ENCODE measurements at places on chromosomes 11 and 22. TPM values are rescaled to one million over a fixed set of nuclear protein-coding genes. Genes with fewer than 3 reads are reported as not detected.

The RAG2 gene
- not detected for total RNA-seq

The OR10D3 gene
- not detected for total RNA-seq

GRCh38 chr11:50182486-50182885 is 149.8 kb downstream of the OR4C45 start:
- H3K27ac ChIP-seq: no peak overlapping the region
- peaks cover 22% of the 10 kb centered on the region for H3K27me3 ChIP-seq
- H3K4me3 ChIP-seq: no peak overlapping the region

- H3K4me3 ChIP-seq: peak overlapping the region; percentile 87
- 0 out of 2 replicates have a peak overlapping the region, but pooled peaks have one; percentile 42 for H3K27ac ChIP-seq
- no peaks in the 10 kb centered on the region for H3K36me3 ChIP-seq
- H3K4me1 ChIP-seq: peaks cover 23% of the 10 kb centered on the region
- H3K27me3 ChIP-seq: peaks cover 12% of the 10 kb centered on the region
Observed at GRCh38 chr11:67468456-67468758, 644 bp downstream of the TMEM134 start.

DNA sequence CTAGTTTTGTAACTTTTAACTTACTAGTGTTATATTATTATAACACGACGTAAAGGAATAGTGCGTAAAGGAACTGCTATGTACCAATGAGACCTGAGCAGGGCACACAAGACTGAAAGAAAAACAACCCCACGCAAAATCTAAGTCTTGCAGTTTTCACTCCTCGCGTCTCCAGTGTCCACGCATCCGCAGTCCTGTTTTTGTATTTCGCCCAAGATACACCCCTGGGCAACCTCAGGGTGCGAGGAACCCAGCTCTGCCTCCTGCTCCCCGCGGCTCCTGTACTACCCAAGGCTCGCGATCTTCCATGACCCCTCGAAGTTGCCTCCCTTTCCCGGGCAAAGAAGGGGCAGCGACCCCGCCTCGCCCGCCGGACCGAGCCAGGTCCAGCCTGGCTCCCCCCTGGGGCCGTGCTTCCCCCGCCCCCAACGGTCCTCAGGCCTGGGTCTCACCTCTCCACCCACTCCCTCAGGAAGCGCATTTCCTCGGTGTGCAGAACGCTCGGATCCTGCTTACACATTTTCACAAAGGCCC is 393 bp downstream of the ST13 start:
- H3K27ac ChIP-seq: peak overlapping the region; percentile 100
- peaks cover 33% of the 10 kb centered on the region for H3K4me1 ChIP-seq
- peak; percentile 61 for DNase-seq
- H3K36me3 ChIP-seq: peaks cover 9% of the 10 kb centered on the region
- H3K4me3 ChIP-seq: peak overlapping the region; percentile 99
